AG10803 (cell line): ENCODE measurements at places on chromosomes 16 and 17.

DNA sequence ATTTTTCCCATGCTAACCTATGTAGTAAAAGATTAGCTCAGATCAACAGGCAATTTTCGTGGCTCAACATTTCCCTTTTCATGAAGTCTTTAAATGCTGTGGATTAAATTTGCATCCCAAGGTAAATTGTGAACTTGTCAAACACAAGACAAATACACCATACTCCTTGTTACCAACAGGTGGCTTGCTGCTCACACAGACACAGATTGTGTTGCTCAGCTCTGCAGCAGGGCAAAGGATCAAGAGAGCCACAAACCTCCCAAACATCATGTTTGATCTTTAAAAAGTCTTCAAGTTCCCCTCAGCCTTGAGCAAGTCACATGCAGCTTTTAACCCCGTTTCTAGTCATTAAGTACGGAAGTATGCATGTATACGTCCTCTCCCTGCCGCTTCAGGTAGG is 119.6 kb upstream of the CNTNAP4 start:
- DNase-seq: no peak

DNA sequence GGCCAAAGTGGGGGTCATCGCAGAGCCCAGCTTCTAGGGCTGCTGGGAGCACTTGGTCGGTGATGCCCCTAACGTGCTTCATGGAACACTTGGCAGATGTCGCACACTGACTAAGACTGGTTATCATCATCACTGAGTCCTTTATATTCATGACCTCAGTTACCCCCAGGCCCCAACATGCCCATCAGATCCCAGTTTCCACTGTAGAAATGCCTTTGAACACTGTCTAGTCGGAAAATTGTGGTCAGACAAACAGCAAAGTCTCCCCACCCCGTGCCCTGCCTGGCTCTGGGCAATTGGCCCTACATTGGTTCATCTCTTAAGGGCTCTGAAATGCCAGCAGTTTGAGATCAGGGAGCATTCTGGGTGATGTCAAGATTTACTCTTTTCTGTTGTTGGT is 51.3 kb downstream of the NKD1 start:
- peak; percentile 55 for DNase-seq

DNA sequence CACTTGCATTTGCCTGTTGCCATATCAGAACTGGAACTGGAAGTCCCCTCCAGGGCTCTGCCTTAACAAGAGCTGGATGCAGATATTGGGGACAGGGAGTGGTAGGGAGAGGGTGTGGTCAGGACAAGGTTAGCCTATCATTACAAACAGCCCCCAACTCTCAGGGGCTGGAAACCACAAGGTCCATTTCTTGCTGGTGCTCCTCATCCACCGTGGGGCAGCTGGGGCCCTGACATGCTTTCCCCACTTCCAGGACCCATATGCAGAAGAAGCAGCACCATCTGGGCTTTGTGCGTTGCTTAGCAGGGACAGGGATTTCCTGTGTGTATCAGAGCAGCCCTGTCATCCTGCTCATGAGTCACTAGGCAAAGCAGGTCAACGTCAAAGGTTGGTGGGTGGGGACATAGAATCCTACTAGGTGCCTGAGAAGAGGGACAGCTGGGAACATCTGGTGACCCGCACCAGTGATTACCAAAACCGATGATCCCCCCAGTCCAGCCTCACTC is 26.9 kb downstream of the RGS9 start:
- DNase-seq: peak; percentile 66

DNA sequence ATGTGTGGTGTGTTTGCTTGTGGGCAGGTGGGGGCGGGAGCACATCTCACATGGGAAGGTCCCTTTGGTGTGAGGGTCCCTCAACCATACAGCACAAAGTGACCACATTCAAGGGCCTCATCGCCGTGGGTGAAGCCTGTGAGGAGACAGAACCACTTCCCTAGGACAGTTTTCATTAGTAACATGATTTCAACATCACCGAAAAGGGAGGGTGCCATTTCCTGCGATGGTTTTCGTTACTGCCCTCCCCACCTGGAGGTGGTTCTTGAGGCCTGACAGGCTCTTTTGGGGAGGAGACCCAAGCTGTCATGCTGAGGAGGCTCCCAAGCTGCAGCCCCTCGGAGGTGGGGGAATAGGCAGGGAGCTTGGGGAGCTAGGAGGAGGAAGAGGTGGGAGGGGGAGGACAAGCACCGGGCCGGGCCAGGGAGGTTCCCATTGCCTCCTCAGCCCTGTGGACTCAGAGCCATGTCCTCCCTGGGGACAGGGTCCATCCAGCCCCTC is 9.5 kb downstream of the CD300LB start:
- no peak for DNase-seq

GRCh38 chr17:40373324-40373723 is 8.8 kb upstream of the GJD3 start:
- DNase-seq: peak; percentile 80

DNA sequence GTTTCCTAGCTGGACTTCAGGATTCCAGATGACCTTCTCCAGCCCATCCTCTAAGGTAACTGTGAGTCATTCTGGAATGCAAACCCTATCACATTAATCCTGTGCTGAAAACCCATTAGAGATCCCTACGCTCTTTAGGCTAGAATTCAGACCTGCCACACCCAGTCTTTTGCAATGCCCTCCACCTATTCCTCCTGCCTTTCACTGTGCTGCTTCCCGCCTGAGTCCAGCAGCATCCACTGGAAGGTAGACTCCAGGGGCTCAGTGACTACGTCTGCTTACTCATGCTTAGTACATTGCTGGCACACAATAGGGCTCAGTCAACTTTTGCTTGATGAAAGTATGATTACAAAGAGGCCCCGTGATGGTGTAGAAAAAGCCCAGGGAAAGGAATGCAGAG is 121.1 kb downstream of the SPACA3 start:
- peak; percentile 37 for DNase-seq

DNA sequence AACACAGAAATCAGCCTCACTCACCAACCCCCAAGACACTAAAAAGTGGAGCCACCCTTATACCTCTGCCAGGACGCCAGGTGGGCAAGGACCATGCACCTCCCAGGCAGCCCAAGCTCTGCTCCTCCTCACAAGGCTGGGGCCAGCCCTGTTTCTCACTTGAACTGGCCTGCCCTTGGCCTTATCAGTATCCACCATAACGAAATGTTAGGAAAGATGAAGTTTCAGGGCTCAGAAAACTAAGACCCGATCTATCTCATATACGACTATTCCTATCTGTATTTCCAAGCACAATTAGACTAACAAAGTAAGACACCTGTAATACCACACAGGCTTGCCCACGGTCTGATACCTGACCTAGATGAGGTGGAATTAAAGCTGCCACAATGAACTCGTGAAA is 6.9 kb downstream of the FBXO31 start:
- DNase-seq: no peak

- DNase-seq: no peak
Observed at GRCh38 chr16:4607841-4608703, 6.6 kb downstream of the UBALD1 start.

GRCh38 chr16:70416748-70417616 is 21.9 kb downstream of the ST3GAL2 start:
- no peak for DNase-seq

DNA sequence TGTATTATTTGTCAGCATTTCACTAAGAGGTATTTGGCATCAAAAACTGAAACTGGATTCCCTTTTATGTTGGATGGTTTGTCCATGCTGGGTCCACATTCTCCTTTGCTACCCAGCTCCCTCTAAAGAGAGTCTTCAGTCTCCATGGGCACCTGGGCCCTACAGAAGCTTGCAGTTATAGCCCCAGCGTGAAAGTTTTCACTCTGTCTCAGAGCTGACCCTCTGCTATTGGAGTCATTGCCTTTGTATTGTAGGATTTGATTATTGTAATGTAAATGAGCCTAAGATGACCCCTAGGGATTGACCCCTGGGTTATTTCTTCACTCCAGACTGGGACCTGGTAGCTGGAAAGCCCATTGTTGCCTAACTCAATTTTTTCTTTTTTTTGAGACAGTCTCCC is 1026.5 kb upstream of the EEF2KMT start:
- no peak for DNase-seq

- DNase-seq: no peak
Observed at GRCh38 chr17:78230996-78231935, at the start of gene TMEM235. TSS of gene TMEM235 (plus strand) at chr17:78231631. CDS start at chr17:78232024, 393 bp downstream.

- no peak for DNase-seq
Observed at GRCh38 chr17:76502341-76503211, 1.4 kb upstream of the RHBDF2 start.

- no peak for DNase-seq
Observed at GRCh38 chr16:12658506-12658905, 145.2 kb downstream of the CPPED1 start.

- DNase-seq: no peak
Observed at GRCh38 chr17:57091186-57091618, 6.2 kb downstream of the AKAP1 start.

DNA sequence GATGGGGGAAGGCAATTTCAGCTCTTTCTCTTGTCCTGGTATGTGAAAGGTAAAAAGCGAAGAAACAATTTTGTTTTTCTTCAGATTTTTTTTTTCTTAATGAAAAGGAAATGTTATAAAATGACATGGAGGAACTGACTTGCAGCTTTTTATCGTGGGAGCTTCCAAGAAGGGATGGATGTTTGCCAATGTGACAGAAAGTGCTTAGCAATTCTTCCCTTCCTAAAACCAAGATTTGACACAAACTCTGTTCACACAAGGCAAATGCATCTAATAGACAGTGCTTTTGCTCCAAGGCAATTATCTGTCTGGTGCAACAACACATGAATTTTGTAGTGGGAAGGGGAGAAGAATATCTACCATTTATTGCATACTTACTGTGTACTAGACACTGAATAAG is 988.5 kb downstream of the CDH11 start:
- peak; percentile 13 for DNase-seq

- no peak for DNase-seq
Observed at GRCh38 chr17:40548491-40548981, 16.7 kb downstream of the CCR7 start.

- peak; percentile 67 for DNase-seq
Observed at GRCh38 chr16:51155820-51156806, 5.0 kb upstream of the SALL1 start.

- no peak for DNase-seq
Observed at GRCh38 chr16:83849421-83849820, 41.6 kb downstream of the HSBP1 start.

GRCh38 chr16:9159839-9160550 is 68.6 kb downstream of the HAPSTR1 start:
- DNase-seq: peak; percentile 49

DNA sequence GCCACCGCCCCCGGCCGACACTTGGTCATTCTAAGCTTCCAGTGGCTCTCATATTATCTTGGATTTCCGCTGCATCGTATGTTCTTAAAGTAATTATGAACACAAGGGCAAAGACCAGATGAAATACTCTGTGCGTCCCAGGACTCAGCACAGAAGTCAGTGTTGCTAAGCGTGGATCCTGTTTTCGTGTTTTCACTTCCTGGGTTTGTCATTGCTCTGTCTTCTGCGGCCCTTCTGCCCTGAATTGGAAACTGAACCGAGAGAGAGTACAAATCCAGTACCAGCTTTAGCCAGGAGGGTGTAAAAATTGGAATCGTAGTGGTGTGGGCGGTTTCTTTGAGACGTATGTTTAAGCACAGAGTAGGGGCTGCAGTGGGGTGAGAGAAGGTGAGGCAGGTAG is 32.7 kb downstream of the DBNDD1 start:
- no peak for DNase-seq

DNA sequence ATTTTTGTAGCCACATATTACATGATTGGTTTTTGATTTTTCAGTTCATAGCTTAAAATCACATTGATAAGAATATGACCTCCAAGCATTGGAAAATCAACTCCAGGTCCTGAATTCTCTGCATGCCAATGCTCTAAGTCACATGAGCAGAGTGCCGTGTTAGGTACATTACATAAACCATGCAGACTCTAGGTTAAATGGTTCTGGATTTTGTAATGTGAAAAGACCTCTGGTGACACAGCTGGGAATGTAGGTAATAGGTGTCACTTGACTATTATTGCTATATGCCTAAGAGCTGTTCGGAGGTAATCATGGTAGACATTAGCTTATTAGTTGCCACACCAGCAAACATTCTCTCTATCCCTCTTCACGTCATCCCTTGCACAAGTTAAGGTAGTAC is 231.1 kb upstream of the SALL1 start:
- no peak for DNase-seq

DNA sequence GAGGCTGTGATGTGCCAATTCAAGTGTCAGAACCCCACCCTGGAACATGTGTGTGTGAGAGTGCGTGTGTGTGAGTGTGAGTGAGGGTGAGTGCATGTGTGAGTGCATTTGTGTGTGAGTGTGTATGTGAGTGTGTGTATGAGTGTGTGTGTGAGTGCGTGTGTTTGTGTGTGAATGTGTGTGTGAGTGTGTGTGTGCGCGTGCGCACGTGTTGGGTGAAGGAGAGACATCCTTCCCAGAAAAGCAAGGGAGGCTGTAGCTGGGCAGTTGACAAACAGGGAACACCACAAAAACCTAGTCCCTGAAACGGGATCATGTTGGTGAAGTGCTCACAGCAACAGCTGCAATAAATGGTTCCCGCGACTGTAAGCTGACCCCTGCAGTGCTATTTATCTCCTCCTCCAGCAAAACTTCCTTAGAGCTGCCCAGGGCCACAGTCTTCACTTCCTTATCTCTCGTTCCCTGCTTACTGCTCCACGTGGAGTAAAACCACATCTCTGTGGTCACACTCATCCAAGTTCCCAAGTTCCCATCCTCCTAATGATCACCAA is 40.1 kb upstream of the RPL38 start:
- DNase-seq: no peak
